CD4-positive, alpha-beta T cell treated with Interleukin-21 for 1 hour (primary cell): ENCODE measurements at places on chromosomes 3 and 15.
A peak's percentile ranks its signal among the peaks of the same experiment; 100 is the strongest.

GRCh38 chr15:33551860-33552259, 241.1 kb downstream of the RYR3 start:
- DNase-seq: no peak

DNA sequence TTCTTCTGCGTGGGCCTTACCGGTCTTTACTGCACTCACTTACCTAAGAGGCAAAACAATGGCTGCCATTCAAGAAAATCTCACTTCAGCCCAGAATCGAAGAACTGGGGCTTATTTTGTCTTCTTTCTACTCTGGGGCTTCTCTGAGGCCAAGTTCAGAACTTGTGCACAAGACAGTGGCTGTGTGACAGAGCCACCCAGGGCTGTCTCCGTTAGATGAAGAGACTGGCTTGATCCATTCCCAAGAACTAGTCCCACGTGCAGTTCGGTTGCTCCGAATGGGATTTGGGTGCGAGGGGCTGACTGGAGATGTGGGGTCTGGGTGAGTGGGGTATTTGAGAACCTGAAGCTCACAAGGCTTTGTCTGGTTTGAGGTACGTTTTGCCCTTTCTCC, 795 bp upstream of the TCF12 start:
- DNase-seq: peak; percentile 17

GRCh38 chr3:31891876-31892455, 89.1 kb downstream of the OSBPL10 start:
- no peak for DNase-seq

DNA sequence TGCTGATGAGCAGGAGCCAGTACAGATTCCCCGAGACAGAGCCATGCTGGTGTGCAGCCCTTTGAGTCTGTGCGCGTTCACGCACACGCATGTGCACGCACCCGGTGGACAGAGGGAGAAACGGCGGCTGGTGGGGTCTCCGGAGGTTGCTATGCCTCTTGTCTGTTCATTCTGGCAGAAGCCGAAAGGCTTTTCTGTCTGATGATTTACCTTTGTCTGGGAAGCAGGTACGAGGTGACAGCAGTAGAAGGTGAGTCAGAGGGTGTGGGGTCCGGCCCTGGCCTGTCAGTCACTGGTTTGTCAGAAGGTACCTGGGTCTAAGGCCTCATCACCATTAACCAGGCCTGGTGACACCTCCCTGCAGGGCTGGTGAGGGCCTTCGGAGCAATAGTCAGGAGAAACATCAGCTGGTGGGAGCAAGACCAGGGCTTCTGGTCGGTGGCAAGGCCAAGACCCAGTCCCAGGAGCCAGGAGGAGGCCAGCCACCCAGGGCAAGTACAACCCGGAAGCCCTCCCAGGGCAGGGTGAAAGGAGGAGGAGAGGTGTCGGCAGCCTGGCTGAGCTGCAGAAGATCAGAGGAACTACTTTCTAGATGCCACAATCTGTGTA, 7.5 kb downstream of the PCSK6 start:
- DNase-seq: no peak

DNA sequence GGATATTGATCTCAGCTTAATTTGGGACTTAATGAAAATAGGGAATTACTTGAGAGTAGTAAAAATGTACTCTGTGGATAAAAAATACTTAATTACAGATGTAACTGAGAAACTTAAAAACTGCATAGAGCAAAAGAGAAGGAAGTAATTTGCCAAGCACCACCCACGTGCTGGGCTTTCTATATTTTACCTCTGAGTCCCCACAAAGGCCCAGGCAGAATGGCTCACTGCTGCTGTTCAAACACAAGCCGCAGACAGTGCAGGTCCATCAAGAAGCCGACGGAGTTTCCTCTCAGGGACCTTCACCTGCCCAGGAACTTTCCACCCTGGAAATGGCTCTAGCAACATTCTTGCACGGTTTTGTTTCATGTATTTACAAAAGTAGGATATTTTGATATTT, 77.2 kb upstream of the TRPM1 start:
- no peak for DNase-seq

GRCh38 chr3:9169956-9170850, 79.2 kb downstream of the SRGAP3 start:
- DNase-seq: peak; percentile 25

- no peak for DNase-seq
These were observed 4.6 kb upstream of the OXTR start for GRCh38 chr3:8773941-8774542.

- DNase-seq: no peak
These were observed 155.4 kb upstream of the CADPS start for GRCh38 chr3:63030666-63031065.

DNA sequence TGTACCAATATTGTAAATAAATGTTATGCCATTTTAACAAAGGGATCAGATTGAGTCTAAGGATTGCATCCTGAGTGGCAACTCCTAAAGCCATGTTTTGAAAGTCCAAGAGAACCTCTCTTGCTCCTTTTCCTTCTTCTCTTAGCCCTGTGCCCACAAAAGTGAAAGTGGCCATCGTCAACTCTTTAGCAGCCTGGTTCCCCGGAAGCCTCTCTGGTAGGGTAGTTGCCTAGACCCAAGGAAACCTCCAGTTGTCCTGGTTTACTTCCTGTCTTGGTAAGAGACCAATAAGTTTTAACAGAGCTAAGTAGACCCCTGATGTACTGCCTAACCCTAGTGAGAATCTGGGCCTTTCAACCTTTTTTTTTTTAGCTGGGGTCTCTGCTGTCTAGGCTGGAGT, 10.2 kb upstream of the ITPKA start:
- peak; percentile 39 for DNase-seq

- DNase-seq: no peak
These were observed 79.8 kb upstream of the MEF2A start for GRCh38 chr15:99485992-99486370.

DNA sequence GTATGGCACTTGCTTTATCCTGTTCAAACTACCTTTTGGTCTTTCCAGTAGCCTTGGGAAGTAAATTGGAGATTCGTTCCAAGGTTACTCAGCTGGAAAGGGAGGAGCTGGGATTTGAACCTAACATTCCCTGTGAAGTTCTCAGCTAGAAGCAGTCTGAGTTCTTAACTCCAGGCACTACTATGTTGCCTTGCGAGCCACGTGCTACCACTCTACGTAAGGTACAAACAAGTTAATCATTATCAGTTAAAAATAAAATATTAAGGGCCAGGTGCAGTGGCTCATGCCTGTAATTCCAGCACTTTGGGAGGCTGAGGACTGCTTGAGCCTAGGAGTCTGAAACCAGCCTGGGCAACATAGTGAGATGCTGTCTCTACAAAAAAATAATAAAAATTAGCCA, 30.7 kb upstream of the CDCP1 start:
- no peak for DNase-seq

DNA sequence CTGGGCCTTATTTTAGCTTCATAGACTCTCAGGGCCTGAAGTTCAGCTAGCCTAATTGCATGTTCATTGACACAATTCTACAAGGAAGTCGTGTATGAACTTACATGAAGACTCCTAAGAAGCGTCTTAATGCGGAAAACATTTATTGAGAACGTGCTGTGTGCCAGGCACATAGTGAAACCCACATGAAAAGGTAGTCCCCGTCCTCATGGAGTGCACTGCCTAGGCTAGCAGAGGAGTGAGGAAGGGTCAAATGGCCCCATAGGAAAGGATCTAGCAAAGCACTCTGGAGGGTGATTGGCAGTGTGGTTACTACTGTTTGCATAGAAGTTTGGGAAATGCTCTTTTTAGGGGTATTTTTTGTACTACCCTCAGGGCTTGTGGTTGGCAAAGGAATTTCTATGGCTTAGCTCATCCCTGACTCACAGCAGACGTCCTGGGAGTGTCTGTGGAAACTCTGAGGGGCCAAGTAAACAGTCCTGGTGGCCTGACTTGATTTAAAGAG, 854 bp upstream of the NPTN start:
- DNase-seq: no peak

- DNase-seq: no peak
These were observed 577.5 kb upstream of the NECTIN3 start for GRCh38 chr3:110494093-110494490.

DNA sequence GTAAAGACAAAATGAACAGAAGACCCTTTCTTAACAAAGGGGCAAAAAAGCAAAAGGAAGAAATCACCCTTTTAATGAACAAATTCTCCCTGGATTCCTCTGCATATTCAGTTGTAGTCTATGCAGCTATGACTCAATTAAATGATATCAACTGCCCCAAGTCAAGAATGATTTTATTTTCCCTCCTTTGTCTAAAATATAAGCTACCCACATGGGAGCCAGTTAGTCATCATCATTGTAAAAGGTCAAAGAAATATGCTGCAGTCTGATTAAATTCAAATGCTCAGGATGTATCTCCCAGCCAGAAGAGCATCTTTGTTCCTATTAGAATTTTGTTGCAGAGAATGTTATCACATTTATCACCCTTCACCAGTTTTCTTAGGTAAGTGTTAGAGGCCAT, 84.0 kb downstream of the SST start:
- DNase-seq: no peak
